ENCODE measurements at places on chromosomes 16 and 17.

DNA sequence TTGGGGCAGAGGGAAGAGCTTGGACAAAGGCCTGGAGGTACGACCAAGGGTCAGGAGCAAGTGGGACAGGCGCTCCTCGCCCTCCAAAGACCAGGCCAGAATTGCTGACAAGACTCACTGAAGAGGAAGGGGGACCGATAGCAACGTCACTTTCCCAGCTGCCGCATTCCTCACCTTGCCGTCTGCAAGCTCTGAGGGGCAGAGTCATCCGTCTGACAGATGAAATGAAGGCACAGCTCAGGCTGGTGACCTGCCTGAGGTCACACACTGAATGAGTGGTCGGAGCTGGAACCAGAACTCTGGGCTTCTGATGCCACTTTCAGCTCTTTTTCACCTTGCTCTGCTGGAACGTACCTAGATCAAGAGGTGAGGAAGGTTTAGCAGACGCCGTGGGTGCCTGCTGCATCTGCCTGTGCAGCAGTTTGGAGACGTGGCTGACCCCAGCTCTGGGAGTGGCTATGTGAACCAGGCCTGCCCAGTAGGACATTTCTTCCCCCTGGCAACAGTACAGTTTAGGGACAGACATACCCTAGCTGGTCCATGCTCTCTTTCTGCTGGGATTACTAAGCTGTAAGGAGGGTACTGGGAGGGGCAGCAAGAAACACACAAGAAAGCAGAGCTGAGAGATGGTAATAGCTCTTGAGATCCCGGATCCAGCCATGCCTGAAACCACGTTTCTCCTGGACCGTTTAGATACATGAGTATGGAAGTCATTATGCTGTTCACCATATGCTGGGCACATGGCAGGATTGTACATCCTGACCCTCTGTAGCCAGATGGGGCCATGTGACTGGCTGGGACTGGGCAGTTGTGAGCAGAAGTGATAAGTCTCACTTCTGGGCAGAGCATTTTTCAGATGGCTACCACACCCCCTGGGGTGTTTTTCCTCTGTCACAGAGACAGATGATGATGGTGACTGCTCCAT, 50.9 kb downstream of the IL21R start:
- DNase-seq: no peak

- DNase-seq: no peak
These were observed 103.7 kb downstream of the RBFOX1 start for GRCh38 chr16:7436306-7436705.

DNA sequence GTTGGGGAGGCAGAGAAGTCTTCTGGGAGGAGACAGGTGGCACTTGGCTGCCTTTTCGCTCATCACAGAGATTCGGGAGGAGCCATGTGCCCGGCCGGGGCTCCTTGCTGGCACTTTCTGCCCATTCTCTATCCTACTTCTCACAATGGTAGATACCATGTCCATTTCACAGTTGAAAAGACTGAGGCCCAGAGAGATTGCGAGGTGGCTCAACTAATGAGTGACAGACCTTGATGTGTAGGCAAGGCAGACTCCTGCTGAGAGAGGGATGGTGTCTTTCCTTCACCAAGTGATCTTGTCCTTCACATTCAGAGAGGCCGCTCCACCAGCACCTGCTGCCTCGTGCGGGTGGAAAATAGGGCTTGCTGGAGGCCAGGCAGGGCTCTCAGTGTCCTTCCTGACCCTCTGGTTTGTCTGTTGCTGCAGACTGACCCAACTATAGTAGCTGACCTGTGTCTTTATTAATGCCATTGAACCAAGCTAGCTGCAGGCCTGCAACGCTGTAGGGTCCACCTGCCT, 42.1 kb downstream of the MPRIP start:
- DNase-seq: no peak

DNA sequence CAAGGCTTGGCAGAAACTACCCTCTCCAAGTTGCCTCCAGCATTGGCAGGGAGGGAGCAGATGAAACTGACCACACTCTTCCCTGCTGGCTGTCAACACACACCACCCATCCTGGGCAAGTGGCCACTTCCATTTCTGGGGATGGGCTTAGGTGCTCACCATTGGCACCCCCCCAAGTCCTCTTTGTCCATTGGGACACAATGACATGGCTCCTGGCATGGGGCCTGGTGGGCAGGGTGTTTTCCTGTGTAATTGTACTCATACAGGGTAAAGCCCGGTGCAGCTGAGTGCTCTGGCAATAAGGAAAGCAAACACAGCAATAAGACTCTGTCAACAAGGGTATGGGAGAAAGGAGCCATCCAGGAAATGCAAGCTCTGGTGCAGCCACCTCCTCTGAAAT, 22.6 kb downstream of the SCNN1B start:
- DNase-seq: no peak

DNA sequence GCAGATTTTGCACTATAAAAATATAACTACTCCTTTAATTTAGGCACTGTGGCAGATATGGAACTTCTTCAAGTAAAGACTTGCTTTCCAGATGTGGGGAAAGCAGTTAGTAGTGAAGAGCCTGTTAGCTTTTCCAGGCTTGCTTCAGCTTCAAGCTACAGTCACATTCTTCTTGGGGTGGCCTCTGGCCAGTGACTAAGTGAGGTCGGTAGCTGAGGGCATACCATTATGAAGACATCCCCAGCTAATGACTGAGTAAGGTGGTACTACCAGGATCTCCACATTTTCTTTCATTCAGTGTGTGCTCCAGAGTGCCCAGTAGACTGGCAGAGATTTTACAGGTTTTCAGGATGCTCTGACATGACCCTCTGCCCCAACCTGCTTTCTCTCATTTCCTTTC, 167.1 kb upstream of the KIF2B start:
- DNase-seq: no peak

Data from vagina (tissue), 2 donors.